ENCODE measurements at places on chromosomes 7 and 10. TPM values are rescaled to one million over a fixed set of nuclear protein-coding genes. Genes with fewer than 3 reads are reported as not detected.

- DNase-seq, result peak; percentile 50
Measured at GRCh38 chr7:40586197-40586596, 451.4 kb downstream of the SUGCT start.

DNA sequence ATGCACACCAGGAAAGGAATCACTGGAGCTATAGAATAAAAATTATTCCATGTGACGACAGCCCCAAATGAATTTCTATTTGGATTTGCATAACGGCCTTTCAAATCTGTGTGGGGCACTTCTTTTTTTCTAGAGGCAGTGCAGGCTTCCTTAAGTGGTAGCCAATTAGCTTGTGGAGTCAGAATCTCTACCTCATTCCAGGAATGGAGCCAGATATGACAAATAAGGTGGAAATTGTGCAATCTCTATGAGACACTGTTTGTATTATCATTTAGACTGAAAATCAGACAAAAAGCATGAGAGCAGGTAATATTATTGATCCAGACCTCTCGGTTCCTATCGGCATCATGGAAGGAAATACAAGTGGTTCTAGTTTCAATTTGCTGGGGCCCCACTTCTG lies 78.7 kb downstream of the BEND7 start:
- peak; percentile 81 for DNase-seq

GRCh38 chr10:76788452-76788811 lies 849.2 kb downstream of the KCNMA1 start:
- no peak for DNase-seq

PCGF5 gene
- total RNA-seq, result 17.6 TPM

GRCh38 chr7:141511316-141511675 lies 39.9 kb upstream of the AGK start:
- no peak for DNase-seq

GRCh38 chr10:25555865-25556264 lies 378.2 kb upstream of the MYO3A start:
- DNase-seq, result no peak

DNA sequence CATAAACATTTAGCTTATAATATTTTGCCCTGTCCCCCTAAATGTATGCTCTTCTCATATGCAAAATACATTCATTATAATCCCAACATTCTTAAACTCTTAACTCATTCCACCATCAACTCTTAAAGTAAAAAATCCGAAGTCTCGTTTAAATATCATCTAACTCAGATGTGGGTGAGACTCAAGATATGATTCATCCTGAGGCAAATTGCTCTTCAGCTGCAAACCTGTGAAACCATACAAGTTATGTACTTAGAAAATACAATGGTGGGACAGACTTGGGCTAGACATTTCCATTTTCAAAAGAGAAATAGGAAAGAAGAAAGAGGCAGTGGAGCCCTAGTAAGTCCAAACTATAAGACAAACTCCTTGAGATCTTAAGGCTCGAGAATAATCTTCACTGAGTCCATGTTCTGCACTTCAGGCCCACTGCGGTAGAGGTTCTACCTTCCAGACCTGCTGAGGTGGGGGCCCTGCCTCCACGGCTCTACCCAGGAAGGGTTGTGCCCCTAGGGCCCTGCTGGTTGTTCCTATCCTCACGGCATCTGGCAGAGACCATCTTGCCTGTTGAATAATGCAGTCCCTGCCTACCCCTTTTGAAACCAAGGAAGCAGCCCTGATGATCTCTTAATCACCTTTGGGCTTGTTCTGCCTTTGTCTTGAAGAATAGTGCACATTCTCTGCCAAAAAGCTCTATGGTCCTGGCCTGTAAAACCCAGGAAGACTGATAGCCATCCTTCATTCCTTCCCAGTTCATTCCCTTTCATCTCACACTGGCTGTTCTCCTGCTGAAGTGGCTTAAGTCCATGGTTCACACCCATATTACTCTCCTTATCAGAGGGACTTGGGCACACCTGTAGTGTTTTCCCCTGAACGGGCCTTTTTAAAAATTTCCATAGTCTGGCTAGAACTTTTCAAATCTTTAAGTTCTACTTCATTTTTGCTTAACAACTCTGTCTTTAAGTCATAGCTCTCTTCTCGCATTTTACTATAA lies 37.3 kb downstream of the INPP5F start:
- DNase-seq, result no peak

GRCh38 chr7:71637578-71637977 lies 505.6 kb downstream of the GALNT17 start:
- DNase-seq, result no peak

NEUROD6 gene
- total RNA-seq, result not detected

CDK13 gene
- total RNA-seq, result 70.7 TPM

DNA sequence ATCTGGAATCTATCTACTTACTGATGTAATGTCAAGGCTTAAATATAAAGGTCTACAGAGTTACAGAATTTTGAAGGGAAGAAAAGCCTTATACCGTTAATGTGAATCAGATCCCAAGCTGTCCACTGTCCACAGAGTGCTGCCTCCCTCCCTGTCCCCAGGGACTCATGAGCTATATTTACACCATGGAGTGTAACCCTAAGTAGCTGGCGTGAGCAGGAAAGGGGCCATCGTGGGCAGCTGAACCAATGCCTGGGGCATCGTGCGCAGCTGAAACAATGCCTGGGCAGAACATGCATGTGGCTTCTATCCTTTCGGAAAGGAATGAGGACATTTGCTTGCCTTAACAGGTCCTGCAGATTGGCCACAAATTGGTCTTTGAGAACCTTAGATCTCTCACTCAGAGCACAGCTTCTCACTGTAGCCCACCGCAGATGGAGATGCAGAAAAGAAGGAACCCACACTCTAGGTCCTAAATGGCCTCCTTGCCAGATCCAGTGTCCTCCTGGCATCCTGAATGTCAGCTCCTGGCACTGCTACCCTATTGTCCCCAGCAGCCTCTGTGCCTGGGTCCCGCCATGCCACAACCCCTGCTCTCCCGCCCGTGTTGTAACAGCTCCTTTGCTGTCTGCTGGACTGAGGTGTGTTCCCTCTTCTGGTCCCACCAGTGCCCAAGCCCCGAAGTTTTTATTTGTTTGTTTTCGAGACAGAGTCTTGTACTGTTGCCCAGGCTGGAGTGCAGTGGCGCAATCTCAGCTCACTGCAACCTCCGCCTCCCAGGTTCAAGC lies 30.3 kb downstream of the CCDC3 start:
- no peak for DNase-seq

DNA sequence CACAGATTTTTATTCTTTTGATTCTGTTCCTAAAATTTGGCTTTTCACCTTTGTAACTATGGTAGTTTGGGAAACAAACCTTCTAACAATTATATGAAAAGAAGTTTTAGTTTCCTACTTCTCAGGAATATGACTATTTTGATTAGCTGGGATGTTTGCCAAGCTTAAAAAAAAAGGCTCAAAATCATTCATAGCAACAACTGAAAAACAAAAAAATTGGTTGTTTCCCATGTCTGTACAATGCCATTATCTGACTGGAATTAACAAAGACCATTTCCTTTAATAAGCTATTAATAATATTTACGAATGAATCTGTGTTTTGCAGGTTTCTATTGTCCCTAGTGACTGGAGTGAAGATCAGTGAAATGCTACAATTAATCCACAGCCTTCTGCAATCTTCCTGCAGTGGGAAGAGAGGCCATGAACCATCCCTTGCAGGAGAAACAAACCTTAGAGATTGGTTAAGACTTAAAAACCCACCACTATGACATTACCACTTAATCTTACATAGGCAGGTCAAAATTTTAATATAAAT lies 4.2 kb downstream of the PURB start:
- no peak for DNase-seq

Data from mammary epithelial cell (primary cell).